Activated CD8-positive, alpha-beta T cell treated with anti-CD3 and anti-CD28 coated beads for 36 hours (primary cell): ENCODE measurements at places on chromosomes 11 and 22. TPM values are rescaled to one million over a fixed set of nuclear protein-coding genes. Genes with fewer than 3 reads are reported as not detected.

SCN3B gene
- total RNA-seq = not detected

DNA sequence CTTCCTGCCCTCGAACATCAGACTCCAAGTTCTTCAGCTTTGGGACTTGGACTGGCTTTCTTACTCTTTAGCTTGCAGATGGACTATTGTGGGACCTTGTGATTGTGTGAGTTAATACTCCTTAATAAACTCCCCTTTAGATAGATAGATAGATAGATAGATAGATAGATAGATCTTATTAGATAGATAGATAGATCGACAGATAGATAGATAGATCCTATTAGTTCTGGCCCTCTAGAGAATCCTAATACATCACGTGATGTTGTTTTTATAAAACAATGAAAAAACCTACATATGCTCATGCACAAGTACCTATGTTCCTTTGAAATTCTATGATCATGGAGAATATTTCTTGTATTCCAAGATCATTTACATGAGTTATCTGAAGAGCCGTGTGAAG, 23.9 kb downstream of the APOBEC3H start:
- DNase-seq = no peak

GRCh38 chr11:3626250-3626960, 15.4 kb downstream of the ART5 start:
- DNase-seq = peak; percentile 22

OR56A1 gene
- total RNA-seq = not detected

HMBS gene
- 36.1 TPM for total RNA-seq

ZP1 gene
- not detected for total RNA-seq

- DNase-seq = no peak
These were observed 1.1 kb upstream of the OR10A5 start for GRCh38 chr11:6844356-6844755.

GRCh38 chr11:10892250-10892649, 34.4 kb upstream of the ZBED5 start:
- no peak for DNase-seq

MMP3 gene
- total RNA-seq = not detected

GRCh38 chr11:29135504-29135903, 881.3 kb downstream of the KCNA4 start:
- DNase-seq = no peak

DNA sequence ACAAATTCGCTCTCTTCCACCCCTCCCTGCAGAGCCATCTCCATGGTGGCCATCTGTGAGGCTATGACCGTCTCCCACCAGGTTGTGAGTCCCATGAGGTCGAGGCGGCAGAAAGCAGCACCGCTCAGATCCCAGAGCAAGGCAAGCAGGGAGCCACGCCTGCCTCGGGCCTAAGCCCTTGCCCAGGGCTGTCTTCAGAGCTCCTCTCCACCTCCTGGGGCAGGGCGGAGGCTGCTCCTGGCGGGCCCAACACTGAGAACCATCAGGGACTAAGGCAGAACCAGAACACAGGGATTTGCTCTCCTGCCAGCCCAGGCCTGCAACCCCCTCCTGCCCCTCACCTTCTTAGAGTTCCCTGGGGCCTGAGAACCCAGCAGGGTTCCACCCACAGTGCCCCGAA, 80.9 kb upstream of the WNT11 start:
- DNase-seq = no peak

RDX gene
- 37.8 TPM for total RNA-seq

UPK3A gene
- not detected for total RNA-seq

- no peak for DNase-seq
These were observed 16.5 kb downstream of the SGSM1 start for GRCh38 chr22:24822471-24822870.

ZFTA gene
- total RNA-seq = 4.3 TPM

DNA sequence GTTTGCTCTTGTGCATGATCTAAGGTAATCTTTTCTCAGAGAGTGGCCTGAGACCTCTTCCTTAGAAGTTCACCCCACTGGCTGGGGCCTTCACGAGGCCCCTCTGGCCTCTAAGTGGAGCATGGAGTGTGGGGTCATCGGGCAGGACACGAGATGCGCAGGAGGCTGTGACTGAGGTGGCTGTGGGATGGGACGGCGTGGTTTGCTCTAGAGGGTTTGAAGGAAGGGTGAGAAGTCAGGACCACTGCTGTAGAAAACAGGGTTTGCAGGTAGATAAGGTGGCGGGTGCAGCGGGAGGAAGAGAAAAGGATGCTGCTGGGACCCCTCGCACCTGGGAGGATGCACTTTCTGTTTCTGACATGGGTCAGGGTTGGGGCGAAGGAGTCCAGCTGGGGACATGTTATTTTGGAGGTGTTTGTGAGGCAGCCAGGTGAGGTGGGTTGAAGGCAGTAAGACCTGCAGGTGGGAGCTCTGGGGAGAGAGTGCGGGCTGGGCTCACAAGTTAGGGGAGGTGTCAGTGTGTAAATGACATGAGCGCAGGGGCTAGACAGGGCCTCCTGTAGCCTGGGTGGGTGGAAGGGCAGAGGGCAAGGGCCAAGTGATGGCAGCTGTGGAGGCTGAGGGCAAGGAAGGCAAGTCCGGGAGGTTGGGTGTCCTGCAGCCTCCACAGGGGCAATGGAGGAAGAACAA, 62.5 kb downstream of the KCNQ1 start:
- DNase-seq = no peak

CADM1 gene
- total RNA-seq = 0.47 TPM

DNA sequence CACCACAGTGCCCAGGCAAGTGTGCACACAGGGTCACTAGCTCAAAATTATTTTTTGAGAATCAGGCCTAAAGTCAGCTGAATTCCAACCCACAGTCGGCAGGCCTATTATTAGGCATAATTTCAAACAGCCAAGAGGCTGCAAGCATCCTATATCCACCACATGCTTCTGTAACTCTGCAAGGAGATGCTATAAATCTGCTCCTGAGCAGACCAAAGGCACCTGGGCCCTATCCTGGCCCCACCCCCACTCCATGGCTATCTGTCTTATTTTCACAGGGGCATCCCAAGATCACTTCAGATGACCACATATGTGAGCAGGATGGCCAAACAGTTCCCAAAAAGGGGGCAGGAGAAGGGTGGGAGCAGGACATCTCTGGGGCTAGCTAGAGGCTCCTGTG, 44.6 kb downstream of the TCF20 start:
- DNase-seq = no peak

DNA sequence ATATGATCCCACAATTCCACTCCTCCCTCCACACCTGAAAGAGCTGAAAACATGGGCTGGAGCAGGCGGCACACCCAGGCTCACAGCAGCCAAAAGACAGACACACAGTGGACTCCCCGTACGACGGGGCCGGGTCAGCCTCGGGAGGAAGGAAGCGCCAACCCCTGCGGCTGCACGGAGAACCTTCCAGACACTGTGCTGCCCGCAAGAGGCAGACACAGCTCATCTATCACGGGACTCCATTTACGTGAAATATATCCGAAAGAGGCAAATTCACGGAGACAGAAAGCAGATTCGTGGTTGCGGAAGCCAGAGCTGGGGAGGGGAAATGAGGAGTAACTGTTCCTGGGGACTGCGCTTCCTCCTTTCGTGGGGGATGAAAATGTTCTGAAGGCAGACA, 165.0 kb downstream of the BRD1 start:
- no peak for DNase-seq

DNA sequence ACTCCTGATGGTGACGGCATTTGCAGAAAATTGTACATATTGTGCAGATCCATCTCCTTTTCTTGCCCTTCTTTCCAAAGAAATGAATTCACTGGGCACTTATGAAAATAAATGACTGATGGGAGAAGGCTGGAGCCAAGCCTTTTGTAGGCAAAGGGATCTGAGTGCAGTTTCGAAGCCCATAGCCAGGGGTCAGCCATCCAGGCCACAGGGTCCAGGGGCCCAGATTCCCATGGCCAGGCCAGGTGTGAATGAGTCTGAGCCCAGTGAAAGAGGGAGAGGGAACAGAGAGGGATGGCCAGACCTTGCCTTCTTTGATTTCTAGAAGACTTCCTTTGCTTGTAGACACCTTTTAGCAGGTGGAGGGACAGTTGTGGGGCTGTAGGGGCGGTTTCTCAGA, 209.1 kb downstream of the KIRREL3 start:
- no peak for DNase-seq

DNA sequence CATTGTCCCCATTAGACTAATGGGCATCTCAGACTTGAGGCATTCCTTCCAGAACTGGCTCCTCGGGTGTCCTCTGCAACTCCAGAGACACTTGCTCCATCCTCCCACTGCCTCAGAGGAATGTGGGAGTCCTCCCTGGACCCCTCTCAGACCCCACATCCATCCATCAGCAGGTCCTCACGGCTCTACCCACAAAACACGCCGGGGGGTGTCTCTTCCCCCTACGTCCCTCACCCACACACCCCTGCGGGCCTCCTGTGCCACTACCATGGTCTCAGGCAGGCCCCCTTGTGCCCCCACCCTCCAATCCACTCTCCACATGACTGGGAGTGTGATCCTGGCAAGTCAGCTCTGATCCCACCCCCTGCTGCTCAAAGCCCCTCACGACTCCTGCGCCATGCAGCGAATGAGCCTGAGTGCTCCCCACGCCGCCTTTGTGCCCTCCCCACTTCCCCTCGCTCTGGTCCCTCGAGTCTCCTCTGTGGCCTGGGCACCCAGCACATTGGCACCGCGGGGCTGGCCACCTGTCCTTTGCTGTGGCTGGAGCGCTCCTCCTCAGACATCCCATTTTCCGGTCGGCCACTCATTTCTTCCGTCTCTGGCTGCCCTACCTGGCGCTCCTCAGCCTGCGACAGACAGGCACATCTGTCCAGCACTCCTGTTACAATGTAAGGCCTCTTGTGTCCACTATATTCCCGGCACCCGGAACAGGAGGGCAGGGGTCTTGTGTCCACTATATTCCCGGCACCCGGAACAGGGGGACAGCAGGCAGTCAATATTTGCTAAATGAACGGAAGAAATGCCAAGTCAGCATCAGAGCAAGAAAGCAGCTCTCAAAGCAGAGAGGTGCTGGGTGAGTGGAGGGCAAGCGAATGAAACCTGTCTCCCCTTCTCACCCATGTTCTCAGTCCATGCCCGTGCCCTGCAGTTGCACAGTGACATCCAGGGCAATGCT, 14.2 kb upstream of the MOB2 start:
- no peak for DNase-seq

DNA sequence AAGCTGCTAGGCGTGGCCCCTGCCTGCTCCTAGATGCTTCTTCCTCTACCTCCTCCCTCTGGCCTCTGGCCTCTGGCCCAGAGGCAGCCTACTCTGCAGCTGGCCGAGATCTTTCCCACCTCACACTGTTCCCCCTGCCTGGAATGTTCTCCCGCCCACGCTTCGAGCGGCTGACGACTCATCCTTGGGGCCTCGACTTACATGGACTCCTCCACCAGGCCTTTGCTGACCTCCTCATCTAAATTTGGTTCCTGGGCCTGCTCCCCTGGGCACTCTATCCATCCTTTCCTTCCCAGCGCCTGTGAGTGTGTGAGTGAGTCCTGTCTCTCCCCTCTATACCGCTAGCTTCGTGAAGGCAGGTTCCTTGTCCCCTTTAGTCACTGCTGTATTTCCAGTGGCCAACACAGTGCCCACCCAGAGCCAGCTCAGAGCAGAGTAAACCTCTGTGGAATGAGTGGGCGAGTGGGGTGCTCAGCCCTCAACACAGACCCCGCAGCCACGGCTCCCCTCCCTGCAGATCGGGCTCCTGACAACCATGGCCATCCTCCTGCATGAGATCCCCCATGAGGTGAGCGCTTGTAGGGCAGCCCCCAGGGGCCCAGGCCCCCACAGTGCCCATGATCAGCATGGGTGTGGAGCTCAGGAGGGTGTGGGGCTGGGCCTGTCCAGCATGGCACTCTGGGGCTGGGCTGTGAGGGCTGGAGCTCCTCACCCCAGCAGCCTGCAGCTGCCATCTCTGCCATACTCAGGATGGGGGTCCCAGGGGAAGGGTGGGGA, 5.7 kb downstream of the SLC39A13 start:
- no peak for DNase-seq

DNA sequence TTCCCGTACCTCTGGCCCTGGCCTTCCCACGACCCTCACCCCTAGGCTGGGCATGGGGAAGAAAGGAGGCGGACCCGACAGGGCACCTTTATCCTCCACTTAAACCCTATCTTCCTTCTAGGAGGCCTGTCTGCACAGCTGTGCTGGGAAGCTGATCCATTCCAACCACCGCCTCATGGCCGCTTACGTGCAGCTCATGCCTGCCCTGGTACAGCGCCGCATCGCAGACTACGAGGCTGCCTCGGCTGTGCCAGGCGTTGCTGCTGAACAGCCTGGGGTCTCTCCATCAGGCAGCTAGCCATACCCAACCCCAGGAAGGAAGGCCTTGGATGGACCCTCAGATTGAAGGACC, 599 bp downstream of the TIMM10B start:
- peak; percentile 15 for DNase-seq

SLC25A18 gene
- not detected for total RNA-seq

- no peak for DNase-seq
These were observed 60.4 kb downstream of the TRAF6 start for GRCh38 chr11:36449561-36450096.

DNA sequence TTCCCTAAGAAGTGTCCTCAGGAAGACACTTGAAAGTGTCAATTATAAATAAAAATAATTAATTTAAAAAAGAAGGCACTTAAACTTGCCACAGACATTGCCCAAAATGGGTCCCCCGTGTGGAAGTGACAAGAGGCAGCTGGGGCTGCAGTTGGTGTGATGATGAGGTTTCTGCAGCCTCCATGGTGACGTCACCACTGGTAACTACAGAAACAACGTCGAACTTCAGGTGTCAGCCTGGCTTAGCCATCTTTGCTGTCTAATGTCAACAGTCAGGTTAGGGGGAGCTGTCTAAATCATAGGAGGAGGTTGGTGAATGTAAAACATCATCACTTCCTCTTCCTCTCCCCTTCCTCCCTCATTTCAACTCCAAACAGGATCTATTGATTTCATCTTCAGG, 328.6 kb downstream of the MN1 start:
- no peak for DNase-seq

RAPSN gene
- total RNA-seq = 0.81 TPM

MYEOV gene
- not detected for total RNA-seq

DNA sequence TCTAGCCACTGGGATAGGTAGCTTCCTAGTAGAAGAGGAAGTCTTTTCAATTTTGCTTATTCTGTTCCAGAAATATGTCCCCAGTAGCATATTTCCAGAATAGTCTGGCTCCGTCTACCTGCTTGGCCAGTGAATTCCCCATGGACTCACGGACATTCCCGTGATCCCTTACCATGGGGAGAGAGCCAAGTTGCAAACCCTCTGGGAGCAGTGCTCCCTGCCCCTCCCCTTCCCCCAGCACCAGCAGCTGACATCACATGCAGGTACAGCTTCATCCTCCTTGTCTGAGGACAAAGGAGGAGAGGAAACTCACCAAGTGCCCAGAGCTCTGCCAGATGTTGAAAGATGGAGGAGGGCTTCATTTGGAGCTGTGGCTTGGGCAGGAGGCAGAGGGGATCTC, 61.2 kb downstream of the GRAMD1B start:
- DNase-seq = no peak

RIMBP3C gene
- total RNA-seq = not detected

OR5B3 gene
- total RNA-seq = not detected

OPCML gene
- total RNA-seq = not detected
